ENCODE measurements at places on chromosomes 16 and 17.

DNA sequence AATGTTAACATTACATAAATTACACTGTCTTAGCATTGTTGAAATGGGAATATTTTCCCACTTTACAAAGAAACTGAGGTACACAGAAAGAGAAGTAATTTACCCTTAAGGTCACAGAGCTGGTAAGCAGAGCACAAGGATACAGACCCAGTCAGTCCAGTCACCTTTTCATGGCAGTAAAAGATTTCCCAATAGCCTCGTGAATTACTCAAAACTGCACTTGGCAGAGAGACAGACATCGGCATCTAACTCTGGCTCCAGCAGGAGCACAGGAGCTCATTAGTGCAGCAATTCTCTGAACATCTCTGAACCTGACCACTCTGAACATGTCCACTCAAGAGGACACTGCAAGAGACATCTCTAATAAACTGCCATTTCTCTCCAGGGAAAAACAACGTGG, 3.1 kb downstream of the TEX2 start:
- peak; percentile 57 for DNase-seq

- no peak for DNase-seq
Measured at GRCh38 chr17:12522336-12522735, 143.4 kb upstream of the MYOCD start.

DNA sequence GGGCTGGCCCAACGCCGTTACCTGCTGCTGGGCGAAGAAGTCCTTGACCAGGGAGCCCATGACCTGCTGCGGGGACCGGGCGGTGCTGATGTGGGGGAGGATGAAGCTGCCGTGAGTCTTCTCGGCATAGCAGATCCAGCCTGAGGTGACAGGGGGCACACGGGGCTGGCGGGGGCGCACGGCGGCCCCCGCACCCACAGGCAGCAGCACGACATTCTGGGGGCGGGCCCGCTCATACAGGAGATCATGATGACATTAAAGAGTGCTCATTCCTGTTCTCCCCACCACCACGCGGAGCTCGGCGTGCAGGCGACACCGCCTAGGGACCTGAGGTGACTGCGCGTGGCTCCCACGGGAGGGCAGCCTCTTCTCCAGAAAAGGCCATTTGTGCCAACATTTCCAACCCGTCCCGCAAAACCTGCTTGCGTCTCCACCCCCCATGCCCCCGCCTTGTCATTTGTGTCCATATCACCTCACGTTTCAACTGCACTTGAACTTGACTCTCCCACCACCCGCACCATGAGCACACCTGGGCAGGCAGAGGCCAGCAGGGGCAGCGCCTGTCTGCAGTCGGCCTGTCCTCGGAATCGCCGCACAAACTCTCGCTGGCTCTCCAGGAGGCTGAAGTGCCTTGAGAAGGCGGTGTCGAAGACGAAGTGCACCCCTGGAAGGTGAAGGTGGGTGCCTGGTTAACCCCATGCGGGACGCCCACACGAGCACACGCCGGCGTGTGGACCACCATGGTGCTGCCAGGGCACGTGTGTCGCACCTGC, 6.4 kb downstream of the CIAO3 start:
- DNase-seq = no peak

DNA sequence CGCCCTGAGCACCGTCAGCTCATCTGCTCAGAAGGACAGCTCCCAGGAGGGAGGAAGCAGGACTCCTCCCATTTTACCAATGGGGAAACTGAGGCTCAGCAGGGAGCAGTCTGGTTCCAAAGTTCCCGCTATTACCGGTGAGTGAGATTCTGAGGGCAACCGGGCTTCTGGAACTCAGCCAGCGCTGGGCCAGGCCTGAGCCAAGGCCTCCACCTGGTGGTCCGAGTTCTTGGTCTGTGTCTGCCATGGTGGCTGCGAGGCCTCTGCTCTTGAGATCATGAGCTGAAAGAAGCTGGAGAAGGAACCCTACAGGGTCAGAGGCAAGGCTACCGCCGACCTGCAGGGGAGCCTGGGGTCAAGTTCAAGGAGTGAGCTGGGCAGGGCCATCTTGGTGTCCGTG, 110.8 kb upstream of the GSE1 start:
- no peak for DNase-seq

DNA sequence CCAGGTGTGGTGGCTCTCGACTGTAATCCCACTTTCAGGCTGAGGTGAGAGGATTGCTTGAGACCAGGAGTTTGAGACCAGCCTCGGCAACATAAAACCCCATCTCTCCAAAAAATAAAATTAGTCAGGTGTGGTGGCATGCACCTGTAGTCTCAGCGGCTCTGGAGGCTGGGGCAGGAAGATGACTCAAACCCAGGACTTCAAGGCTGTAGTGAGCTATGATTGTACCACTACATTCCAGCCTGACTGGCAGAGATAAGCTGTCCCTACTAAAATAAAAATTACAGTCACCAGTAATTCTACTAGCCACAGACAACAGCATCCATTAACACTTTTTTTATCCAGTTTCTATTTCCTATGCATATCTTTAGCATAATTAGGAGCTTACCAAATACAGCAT, 176.3 kb downstream of the CPPED1 start:
- no peak for DNase-seq

DNA sequence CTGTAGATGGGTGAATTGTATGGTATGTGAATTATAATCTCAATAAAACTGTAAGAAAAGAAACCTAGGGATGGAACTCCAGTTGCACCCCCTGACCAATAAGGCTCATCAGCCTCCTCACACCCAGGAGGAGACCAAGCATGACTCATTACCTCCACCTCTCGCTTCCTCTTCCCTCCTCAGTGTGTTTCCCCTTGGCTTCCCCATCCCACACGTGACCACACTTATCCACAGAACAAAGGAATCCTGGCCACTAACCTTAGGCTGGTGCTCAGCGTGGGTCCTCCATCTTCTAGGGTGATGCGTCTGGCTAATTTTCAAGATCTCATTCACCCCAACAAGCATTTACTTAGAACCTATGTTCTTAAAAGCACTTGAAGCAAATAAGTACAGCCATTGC, 36.2 kb upstream of the MAP3K14 start:
- DNase-seq = no peak

- no peak for DNase-seq
Measured at GRCh38 chr16:799948-800833, at the start of gene GNG13. TSS of gene GNG13 (minus strand) at chr16:800734. CDS start at chr16:799077, 1,657 bp downstream.

DNA sequence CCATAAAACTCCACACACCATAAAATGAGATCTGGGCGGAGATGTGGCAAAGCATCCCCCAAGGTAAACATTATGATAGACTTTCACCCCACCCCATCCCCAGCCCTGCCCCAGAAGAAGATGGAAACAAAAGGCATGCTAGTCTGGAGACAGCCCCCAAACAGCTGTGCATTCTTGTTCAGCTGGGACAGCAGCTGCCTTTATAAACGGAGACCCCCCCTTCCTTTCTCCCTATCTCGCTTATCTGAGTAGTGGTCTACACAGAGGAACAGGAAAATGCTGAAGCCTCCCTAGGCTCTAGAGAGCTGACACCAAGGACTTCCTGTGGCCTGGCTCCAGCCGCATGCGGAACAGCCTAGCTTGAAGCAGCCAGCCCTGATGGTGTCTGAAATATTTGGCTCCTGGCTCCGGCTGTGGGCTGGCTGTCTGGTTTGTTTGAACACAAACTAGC, 190.3 kb upstream of the ANKFN1 start:
- DNase-seq = no peak

- DNase-seq = no peak
Measured at GRCh38 chr17:71338396-71338795, 782.4 kb upstream of the SOX9 start.

DNA sequence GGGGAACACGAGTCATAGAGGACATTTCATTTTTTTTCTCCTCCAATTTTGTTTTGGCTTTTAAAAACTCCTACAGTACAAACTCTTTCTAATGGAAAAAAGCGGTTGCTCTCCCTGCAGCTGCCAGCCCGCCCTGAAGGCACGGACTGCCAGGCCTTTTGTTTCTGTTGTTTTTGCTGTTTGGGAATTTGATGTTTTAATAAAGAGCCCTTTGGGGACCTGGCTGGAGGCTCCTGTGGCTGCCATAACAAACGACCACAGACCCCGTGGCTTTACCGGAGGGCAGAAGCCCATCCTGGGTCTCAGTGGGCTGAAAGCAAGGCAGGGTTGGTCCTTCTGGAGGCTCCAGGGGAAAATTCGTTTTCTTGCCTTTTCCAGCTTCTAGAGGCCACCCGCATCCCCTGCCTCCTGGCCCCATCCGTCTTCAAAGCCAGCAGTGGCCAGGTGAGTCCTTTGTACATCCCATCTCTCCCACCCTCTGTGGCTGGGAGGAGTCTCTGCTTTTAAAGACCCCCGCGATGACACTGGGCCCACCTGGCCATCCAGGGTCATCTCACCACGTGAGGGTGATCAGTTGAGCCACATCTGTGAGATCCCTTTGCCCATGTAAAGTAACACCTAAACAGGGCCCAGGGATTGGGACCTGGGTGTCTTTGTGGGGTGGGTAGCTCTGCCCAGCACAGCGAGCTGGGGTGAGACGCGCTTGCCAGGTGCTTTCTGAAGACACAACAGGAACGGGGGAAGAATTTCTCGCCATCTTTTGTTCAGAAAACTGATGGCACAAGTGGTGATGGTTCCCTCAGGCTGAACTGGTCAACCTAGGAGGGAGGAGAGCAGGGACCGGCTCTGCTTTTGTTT, 113.9 kb downstream of the BANP start:
- DNase-seq = no peak

GRCh38 chr17:81000334-81000630, 8.6 kb downstream of the CHMP6 start:
- DNase-seq = no peak

DNA sequence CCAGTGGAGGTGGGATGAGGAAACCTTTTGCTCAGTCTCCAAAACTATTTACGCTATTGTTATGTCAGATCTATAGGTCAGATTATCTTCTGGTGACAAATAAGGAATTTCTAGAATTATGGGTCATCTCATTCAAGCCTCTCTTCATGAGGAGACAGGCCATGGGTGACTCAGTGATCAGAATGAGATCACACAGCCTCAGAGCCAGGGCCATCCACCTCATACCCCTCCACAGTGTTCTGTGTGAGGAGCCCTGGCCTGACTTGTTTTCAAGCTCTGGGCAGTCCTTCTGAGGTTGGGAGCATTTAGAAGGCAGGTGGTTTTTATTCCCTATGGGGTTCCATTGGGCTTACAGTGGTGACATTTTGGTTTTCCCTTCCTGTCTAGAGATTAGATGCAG, 26.5 kb downstream of the YPEL2 start:
- DNase-seq = no peak

- DNase-seq = no peak
Measured at GRCh38 chr17:81302861-81303333, 7.8 kb upstream of the SLC38A10 start.

DNA sequence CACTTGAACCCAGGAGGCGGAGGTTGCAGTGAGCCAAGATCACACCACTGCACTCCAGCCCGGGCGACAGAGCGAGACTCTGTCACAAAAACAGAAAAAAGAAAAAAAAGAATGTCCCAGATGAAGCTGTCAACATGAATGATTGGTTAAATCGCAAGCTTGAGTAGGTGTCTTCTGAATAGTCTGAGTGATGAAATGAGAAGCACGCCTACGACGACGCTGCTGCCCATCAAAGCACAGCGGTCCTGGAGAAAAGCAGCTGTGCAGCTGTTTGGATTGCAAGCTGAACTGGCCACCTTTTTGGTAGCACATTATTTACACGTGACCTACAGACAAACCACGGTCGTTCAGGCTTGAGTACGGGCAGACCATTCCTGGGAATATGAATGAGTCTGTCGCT, 12.5 kb downstream of the ADCY9 start:
- DNase-seq = no peak

DNA sequence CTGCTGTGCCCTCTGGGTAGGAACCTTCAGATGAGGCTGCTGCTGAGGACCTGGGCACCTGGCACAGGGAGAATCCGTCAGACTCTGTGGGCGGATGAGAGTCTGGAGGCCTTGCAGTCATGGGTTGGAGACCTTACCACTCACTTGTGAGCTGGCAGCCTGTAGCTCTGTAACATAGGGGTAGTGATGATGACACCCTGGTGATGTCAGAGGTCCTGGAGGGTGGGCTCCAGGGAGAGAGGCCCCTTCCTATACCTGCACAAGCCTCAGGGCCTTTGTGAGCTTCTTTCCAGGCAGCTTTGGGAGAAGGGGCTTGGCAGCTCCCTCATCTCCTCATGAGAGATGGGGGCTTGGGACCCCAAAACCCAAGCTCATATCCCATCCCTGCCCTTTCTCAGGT, 1.6 kb downstream of the MIEF2 start:
- DNase-seq = no peak

GRCh38 chr17:17305281-17305801, 2.2 kb downstream of the NT5M start:
- no peak for DNase-seq

GRCh38 chr16:72508191-72508590, 336.2 kb upstream of the PMFBP1 start:
- DNase-seq = no peak

DNA sequence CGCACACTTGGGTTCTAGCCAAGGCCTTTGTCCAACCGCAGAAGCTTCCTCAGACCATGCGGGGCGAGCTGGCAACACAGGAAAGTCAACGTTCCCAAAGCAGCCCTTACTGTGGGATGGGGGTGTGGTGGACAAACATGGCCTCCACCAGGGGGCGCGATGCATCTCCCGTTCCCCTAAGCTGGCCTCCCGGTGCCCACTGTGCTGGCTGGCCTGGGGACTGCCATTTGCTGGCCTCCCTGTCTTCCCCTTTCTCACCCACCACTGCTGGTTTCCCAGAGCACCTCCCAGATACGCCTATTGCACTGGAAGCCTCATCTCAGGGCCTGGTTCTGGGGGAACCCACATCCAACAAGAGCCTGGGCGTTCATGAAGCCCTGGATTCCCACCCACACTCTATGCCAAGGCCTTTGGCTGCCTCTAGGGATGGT, 145.3 kb downstream of the IRF8 start:
- DNase-seq = no peak

- no peak for DNase-seq
Measured at GRCh38 chr16:89201439-89202377, 1.4 kb upstream of the SLC22A31 start.

DNA sequence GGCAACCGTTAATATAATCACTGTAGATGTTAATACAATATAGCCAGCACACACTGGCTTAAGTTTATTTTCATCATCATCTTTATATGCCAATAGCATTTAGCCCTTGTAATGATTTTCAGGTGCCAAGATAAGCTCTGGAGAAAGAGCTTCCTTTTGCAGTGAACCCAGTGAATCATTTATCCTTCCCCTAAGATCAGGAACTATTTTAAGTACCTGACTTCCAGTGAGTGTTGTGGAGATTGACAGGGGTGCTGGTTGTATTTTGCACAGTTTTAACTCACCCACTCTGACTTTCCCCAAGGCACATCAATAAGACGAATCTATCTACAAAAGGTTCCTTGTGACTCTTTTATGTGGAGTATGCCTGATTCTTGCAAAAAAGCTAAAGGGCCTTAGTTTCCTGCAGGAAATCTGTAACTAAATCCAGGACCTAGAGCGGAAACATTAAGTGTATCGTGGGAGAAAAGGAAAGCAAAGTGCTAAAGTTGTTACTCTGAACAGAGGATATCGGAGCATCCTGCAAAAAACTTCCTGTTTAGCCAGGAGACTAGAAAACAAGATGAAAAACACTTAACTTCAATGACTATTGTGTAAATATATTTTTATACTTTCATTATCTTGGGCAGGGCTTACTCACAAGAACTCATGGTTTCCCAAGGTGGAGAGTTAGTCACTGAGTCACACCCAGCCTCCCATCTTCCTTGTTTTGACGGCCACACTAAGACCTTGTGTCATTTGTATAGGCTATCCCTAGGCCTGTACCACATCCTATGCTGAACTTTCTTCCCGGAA, 183.6 kb downstream of the MAP2K6 start:
- DNase-seq = peak; percentile 23

- no peak for DNase-seq
Measured at GRCh38 chr17:3574231-3574630, 16.6 kb upstream of the TRPV3 start.

Measured in NCI-H226 (cell line).